ENCODE measurements at places on chromosomes 12 and 14.

DNA sequence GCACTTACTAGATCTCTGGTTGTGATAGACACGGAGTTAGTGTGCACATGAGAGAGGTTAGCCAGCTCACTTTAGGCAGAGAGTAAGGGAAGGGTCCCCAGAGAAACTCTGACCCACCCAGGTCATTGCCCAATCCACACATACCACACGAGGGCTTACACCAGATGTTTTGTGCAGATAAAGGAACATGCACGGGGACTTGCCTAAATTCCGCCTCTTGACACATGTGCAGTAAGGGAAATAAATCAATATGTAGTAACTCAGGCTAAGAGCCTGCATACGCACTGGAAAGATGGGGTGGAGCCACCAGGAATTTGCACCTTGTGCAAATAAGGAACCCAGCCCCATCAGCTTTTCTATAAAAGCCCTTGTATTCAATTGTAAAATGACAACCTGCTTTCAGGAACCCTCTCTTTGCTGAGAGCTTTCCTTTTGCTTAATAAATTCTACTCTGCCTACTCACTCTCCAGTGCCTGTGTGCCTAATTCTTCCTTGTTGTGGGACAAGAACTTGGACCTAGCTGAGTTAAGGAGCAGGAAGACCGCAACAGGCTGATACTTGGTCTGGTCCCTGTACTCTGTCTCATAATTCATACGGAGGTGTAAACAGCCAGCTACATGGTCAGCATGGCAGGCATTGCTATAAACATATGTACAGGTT is 120.2 kb downstream of the EMP1 start:
- DNase-seq, result no peak

GRCh38 chr14:50834802-50835276 is 3.9 kb upstream of the NIN start:
- no peak for DNase-seq

- no peak for DNase-seq
These were observed 122.0 kb upstream of the SCAF11 start for GRCh38 chr12:46112364-46112763.

DNA sequence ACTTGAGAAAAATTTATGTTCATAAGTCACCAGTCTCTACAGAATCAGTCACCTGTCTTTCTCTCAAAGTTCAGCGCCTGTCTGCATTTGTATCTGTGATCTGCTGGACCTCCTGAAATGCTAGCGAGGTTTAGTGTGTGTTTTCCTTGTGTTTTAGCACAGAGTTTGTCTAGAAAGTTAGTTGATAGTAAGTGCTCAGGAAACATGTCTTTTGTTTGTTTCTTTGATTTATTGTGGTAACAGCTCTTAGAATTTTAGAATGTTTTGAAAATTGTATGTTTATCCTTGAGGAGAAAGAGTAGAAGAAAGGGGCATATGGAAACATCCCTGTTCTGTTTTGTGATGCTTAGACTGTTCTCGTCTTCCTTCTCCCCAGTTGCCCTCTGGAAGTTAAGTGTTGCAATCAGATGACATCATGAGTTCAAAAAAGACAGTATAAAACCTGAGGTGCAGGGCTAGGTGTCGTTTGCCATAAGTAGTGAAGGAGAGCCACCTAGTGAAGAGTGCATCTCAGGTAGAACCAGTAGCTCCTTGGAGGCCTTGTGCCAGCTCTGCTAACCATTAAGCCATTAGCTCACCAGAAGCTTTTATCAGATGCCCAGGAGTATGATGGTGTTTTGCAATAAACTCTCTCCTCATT is 44.8 kb downstream of the FBXW8 start:
- no peak for DNase-seq

- DNase-seq, result no peak
These were observed 169.9 kb upstream of the HIF1A start for GRCh38 chr14:61525293-61526011.

DNA sequence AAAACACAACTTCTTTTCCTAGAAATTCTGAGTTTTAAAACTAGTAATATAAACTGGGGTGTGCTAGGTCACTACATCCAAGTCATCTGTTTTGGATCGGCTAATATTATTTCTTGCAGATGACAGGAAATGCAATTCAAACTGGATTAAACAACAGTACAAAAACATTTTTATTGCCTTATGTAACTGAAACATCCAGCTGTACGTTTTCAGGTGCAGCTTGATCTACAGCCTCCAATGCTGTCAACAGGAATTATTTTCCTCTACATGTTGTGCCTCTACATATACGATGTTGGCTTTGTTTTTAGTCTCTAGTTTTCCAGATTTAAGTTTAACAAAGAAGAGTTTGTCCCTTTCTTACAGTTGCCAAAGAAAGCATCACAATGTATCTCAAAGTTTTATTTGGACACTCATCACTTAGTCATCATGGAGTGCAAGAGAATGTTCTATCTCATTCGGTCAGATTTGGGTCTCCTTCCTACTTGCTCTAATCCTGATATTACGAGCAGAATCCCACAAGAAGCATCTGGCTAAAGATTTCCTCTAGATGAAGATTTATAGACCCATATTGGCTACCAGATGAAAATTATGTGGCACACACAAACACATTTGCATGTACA is 326.7 kb downstream of the SLC6A15 start:
- no peak for DNase-seq

GRCh38 chr14:35261774-35262173 is 30.4 kb upstream of the PSMA6 start:
- no peak for DNase-seq

DNA sequence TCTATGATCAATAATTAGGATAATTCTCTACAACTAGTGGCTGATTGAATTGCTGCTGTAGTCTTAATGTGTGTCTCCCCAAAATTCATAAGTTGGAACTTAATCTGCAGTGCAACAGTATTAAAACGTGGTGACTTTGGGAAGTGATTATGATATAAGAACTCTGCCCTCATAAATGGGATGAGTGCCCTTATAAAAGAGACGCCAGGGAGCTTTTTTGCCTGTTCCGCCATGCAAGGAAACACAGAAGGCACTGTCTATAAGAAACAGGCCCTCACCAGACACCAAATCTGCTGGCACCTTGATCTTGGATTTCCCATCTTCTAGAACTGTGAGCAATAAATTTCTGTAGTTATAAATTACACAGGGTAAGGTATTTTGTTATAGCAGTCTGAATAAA is 161.0 kb downstream of the ALX1 start:
- DNase-seq, result no peak

DNA sequence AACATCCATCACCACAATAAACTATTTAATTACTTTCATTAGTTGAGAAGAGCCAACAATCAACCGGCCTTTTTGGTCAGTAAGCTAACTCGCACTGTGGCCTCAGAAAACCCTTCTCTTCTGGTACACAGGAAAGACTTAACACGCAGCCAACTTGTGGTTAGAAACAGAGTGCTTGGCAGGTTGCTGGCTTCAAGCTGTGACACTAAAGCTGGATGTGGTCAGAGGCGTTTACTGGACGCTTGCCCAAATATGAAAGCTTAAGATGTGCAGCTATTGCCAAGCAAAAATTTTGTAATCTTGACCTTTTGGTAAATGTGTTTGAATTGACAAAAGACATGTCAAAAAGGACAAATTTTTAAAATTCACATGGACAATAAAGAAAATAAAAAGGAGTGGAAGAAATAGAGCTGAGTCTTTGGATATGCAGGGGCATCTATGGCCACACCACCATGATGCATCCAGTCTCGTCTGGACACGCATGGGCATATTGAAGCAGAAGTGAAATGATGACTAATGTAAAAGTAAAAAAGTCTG is 2.6 kb upstream of the KLRK1 start:
- peak; percentile 73 for DNase-seq

Measured in NCI-H1092 (cell line).